ENCODE measurements at places on chromosomes 7 and 10.

DNA sequence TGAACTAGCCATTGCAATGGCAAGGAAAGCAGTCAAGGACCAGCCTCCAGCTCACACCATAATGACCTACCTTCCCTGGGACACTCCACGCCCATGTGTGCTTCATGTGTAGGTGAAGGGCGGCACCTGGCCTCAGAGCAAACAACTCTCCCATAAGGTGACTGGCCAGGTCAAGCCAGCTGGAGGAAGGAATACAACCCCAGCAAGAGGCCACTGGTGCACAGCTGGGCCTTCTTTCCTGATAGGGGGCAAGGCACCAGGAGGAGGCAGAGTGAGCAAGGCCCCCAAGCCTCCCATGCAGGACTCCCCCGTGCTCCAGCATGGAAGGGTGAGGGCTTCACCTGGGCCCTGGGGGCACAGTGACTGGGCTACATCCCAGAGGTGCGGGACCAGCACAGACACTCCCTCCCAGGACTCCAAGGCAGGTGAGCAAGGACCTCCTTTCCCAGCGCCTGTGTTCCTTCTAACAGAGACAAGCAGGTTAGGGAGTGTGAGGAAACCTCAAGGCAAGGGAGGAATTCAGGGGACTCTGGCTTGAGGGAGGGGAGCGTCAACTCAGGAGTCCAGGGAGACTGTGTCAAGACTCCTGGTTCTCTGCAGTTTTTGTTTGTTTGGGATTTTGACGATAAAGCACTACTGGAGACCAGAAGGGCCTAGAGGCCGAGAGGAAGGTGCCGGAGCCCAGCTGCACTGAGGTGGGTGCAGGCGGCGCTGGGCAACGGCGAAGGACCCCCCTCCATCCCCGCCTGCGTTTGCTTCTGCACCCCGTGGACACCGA lies 1.7 kb downstream of the PTPRN2 start:
- DNase-seq: no peak

DNA sequence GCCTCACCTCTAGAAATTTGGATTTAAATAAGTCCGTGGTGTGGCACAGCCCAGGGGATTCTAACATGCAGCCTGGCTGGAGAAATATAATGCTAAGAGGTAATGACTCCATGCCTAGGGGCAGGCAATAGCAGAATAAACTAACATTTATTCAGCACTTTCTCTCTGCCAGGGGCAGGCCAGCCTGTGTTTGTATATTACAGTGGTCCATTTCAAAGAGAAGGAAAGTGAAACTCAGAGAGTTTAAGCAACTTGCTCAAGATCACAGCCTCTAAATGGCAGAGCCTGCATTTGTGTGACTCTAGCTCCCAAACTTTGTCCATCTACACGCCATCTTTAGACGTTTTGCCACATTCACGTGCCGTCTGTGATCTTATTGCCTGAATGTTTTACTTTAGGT lies 6.7 kb upstream of the LRRC18 start:
- DNase-seq: no peak

DNA sequence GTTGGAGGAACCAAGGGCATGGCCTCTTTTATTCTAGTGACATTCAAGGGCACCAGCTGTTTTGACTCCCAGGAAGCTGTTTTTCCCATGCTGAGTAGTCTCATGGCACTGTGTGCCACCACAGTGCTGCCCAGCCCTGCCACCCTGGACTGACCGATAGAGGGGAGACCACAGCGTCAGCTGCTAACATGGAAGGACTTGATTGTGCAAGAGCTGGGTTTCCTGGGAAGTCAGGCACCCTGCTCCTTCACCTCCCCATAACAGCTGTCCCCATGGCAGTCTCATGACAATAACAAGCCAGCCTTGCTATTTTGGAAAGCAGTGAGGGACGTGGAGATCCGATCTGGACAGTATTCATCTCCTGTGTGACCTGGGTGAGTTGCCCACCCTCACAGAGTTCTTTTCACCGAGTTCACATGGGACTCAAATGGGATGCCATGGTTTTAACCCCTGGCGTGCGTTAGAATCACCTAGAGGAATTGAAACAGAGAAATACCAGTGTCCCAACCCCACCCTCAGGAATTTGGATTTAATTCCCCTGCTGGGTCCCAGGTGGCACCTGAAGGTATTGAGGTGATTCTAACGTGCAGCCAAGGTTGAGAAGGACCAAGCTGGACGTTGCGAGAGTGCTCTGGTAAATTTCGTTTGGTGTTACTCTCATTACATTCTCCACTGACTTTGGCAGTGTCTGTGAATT lies 174.8 kb downstream of the CELF2 start:
- DNase-seq: no peak

- DNase-seq: no peak
Observed at GRCh38 chr7:47186316-47186715, 395.6 kb downstream of the TNS3 start.

DNA sequence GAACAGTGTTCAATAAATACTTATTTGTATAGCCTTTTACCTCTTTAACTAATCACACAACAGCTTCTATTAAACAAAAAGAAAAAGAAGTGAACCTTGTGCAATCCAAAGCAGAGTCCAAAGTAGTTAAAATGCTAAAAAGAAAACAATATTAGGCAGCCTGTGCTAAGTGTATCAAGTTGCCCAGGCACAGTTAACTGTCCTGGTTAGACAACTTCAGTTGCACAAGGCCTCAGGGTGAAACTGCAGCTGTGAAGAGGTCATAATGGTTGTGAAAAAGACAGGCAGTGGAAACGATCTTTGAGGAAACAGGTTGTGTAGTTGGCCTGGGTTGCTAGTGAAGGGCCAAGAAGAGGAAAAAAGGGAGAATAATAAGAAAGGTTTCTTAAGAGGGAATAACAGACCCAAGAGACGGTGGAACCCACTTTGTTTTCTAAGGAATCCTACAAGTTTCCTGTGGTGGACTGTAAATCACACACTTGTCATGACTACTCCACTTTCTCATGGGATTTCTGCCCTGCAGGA lies 6.0 kb upstream of the CROT start:
- no peak for DNase-seq

GRCh38 chr10:7483848-7484247 lies 73.0 kb upstream of the SFMBT2 start:
- DNase-seq: no peak

GRCh38 chr10:103936022-103936421 lies 18.0 kb upstream of the STN1 start:
- DNase-seq: no peak

- no peak for DNase-seq
Observed at GRCh38 chr7:118573085-118573484, 348.6 kb downstream of the ANKRD7 start.

DNA sequence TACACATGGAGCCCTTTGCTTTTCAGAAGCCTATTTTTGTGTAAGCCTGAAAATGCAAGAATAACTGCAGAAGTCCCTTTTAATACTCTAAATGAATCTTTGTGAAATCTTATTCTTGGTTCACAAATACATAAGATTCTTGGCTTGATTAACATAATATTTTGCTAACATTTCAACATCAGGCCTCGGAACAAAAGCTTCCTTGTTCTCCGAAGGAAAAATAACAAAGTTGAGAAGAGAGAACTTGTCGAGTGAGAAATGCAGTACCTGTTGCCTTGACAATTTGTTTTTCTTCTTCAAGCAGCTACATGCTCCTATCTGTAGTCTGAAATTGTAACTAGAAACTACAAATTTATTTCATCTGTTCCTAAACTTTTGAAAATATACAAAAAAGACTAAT lies 8.5 kb downstream of the NT5C2 start:
- no peak for DNase-seq

All from ACHN (cell line).